NCI-H1417 treated with DMSO at 0.1 percent for 48 hours (cell line): ENCODE measurements at places on chromosomes 7 and 10.

DNA sequence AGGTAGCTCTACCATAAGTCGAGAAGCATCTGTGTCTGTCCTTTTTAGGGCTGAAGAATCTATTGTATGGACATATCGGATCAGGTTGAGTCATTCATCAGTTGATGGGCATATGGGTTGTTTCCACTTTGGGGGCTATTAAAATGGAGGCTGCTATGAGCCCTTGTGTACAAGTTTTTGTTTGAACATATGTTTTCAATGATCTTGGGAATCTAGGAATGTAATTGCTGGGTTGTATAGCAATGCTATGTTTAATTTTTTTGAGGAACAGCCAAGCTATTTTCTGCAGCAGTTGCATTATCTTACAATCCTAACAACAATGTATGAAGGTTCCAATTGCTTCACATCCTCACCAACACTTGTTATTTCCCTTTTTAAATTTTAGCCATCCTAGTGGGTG is 46.4 kb upstream of the HABP2 start:
- DNase-seq = no peak

DNA sequence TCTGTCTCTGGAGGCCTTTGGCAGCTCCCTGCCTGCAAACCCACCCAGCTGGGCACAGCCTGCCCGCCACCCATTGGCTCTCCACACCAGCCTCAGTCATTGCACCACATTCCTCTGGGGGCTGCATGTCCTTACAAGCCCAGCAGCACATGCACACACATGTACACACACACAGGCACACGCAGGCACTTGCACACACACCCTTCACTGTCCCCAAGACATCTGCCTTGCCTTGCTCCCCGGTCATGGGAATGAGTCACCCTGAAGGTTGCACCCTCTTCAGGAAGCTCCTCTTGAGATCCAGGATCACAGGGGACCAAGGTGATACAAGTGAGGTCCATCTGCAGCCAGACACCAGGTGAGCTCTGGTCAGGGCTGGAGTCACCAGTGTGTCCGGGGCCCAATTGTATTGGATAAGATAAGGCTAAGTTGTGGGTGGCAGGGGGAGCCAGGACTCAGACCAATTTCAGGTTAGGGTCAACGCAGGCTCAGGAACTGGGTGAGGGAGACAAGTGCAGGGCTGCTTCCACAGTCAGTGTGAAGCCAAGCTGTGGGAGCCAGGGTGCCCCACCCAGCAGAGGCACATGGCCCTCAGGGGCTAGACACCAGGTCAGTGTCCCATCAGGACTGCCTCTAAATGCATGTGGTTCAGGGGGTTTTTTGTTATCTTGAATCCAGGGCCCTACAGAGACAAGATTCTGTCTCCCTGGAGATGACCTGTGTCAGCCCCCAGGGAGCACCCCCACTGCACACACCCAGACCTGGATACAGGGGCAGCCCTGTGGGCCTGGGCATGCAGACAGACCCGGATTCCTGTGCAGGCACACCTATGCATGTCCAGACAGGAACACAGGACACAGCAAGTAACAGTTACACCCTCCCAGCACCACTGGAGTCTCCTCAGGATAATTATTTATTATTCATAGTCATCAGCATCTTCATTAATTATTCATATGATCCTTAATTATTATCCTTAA is 33.8 kb downstream of the KCNH2 start:
- no peak for DNase-seq

DNA sequence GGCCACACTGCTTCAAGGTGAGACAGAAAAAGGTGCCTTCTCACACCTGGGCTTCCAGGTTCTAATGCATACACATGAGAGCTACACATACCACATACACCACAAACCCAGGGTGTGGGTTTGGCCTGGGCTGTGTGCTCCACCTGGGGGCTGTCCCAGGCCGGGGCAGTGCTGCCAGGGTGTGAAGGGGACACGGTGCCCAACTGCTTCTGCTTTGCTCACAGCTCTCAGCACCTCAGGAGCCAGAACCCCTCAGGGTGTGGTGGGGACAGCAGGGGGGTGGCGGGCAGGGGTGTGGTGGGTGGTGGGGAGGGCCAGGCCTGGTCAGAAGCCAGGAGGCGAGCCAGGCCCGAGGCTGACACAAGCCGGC is 51.1 kb downstream of the TMEM209 start:
- no peak for DNase-seq

DNA sequence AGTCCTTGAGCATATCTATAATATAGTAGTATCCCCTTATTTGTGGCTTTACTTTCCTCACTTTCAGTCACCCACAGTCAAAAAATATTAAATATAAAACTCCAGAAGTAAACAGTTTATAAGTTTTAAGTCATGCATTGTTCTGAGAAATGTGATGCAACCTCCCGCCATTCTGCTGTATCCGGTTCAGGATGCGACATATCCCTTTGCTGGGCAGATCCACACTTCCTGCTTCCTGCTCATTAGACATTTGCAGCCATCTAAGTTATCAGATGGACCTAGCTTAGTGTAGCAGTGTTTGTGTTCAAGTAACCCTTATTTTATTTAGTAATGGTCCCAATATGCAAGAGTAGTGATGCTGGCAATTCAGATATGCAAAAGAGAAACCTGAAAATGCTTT is 38.9 kb upstream of the BMS1 start:
- DNase-seq = no peak

DNA sequence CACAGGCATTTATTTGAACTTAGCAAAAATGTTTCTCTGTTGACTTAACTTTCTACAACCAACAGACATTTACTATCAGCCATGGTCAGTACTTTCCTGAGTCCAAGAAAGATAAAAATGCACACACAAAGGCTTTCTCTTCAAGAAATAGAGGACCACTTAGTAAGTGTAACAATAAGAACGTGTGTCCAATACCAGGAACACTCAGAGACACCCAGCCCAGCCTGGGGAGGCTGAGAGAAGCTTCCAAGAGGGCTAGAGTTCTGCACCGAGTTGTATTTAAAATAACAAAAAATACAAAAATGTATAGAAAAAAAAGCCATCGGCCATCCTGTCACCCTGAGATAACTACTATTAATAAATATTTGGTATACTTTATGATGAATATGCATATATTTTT is 35.8 kb downstream of the VSTM4 start:
- DNase-seq = no peak

- DNase-seq = no peak
These were observed 448.5 kb downstream of the XPNPEP1 start for GRCh38 chr10:109474812-109475211.

DNA sequence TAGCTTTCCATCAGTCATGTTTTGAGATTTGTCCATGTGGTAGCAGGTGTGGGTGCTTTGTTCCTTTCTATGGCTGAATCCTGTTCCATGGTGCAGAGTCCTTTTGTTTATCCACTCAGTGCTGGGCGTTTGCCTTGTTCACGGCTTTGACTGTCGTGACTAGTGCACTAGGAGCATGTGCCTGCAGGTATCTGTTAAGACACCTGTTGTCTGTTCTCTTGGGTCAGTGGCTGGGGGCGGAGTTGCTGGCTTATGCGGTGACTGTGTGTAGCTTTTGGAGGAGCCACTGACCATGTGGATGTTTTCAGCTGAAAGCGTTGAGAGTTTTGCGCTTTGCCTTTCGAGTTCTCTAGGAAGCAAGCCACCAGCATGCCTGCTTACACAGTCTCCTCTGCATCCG is 573.1 kb upstream of the FOXK1 start:
- no peak for DNase-seq

DNA sequence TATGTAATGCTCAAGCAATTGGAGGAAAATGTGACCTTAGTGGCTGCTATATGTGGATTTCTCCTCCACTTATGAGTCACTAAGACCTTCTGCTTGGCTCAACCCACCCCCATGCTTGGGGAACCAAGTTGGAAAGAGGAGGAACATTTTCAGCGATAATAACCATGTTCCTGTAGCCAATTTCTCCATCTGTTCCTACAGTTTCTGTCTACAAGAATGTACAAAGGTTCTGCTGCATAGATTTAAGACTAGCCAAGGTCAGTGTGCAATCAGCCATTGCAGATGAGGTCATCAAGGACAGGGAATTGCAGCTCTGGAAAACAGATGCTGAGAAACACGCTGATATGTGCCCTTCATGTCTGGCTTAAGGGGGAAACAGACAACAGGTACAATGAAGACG is 5.6 kb upstream of the NRCAM start:
- DNase-seq = no peak

GRCh38 chr7:101563198-101563901 is 65.7 kb downstream of the MYL10 start:
- no peak for DNase-seq

- no peak for DNase-seq
These were observed 16.8 kb upstream of the RAMP3 start for GRCh38 chr7:45140827-45141226.

GRCh38 chr10:110516815-110517492 is 19.2 kb downstream of the DUSP5 start:
- no peak for DNase-seq

- DNase-seq = no peak
These were observed 270.1 kb upstream of the MTPN start for GRCh38 chr7:136247211-136247610.

GRCh38 chr10:76763376-76763775 is 874.2 kb downstream of the KCNMA1 start:
- DNase-seq = no peak

- DNase-seq = no peak
These were observed 87.8 kb downstream of the HDAC9 start for GRCh38 chr7:18583305-18583704.

DNA sequence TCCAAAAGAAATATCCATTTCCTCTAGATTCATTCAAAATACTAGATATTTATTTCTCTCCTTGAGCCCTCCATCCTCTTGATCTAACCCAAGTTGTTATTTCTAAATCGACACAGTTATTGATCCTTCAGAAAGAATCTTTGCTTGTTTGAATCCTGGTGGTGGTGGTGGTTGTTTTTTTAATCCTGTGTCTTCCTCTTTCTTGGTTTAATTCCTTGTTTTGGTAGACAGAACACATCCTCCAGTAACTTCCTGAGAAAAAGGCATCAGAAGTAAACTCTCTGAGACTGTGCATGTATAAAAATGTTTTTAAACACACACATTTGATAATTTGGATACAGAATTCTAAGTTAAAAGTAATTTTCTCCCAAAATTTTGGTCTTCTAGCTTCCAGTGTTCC is 49.9 kb downstream of the SIRT1 start:
- no peak for DNase-seq

DNA sequence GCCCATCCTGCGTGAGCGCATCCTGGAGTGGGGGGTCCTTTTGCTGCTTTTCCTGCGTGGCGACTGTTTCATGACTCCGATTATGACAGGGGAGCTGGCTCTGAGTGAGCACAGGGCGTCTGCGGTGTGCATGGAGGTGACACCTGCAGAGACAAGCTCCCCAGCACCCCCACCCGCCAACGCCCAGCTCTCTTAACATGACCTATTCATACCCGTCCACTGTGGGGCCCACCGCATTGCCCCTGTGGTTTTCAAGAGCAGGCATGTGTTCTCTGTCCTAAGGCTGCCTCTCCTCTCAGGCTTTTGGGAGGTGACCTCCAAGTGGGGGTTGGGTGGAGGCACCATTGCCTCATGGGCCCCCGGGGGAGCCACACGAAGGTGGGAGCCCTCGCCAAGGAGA is 500.7 kb downstream of the TCERG1L start:
- DNase-seq = no peak

DNA sequence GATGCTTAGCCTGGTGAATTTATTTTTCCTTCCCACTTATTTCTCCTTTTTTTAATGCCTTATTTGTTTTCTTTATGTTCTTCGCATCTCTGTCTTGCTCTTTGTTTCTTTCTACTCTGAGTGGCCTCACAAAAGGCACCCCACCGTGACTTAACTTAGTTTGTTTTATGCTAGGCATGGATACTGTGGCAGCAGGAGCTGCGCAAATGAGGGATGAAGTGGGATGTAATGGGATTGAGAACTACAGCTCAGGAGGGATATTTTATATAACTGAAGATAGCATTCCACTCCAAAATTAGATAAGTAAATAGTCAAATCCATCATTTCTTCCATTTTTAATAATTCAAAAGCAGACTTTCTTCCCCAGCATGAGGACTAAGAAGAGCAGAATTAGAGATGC is 1.7 kb upstream of the CACNA2D1 start:
- peak; percentile 88 for DNase-seq

GRCh38 chr10:118568327-118568848 is 27.1 kb downstream of the PRLHR start:
- DNase-seq = no peak

DNA sequence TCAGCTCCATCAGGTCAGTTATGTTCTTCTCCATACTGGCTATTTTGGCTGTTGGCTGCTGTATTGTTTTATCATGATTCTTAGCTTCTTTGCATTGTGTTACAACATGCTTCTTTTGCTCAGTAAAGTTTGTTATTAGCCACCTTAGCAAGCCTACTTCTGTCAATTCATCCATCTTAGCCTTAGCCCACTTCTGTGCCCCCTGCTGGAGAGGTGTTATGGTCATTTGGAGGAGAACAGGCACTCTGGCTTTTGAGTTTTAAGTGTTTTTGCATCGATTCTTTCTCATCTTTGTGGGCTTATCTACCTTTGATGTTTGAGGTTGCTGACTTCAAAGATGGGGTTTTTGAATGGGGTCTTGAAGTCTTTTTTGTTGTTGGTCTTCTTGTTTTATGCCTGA is 204.6 kb upstream of the FOXP2 start:
- no peak for DNase-seq

DNA sequence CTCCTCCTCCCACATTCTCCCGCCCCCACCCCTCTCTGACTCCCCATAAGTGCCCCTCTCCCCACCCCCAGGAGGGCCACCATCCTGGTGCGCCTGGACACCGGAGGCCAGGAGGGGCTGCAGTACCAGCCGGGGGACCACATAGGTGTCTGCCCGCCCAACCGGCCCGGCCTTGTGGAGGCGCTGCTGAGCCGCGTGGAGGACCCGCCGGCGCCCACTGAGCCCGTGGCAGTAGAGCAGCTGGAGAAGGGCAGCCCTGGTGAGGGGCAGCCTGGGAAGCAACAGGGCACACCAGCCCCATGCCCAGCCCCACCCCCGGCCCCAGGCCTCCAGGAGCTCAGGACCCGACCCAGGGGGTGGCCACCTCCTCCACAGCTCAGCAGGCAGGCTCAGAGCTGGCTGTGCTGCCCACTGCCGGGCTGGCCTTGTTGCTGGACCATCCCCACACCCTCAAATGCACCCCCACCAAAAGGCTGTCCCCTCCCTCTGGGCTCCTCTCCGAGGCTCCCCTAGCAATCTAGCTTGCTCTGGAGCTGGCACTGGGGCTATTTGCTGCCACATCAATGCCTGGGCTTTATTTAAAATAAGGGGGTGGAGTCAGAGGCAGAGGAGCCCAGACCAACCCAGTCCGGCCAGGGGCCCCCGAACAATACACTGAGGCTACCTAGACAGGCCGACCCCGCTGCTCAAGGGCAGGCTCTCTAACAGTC is 14.8 kb downstream of the ATG9B start:
- DNase-seq = no peak

DNA sequence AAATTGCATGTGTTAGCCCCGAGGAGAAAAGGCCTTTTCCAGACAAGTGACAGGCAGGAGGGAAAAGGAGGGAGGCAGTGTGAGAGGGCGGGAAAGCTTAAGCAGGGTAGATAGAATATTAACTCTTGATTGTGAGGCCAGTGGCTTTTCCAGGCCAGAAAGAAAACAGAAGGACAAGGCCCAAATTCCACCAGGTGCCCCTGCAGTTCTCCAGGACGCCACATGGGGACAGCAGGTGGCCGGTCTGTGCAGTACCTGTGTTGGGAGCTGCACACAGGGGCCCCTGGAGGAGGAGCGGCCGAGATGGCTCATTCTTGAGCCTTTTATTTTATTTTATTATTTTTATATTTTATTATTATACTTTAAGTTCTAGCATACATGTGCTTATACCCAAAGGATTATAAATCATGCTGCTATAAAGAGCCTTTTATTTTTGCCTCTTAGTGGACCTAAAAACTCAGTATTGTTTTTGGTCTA is 141.3 kb upstream of the KLF14 start:
- no peak for DNase-seq
